ENCODE measurements at places on chromosomes 12 and 14.

GRCh38 chr12:78473136-78473535, 391.4 kb upstream of the SYT1 start:
- no peak for DNase-seq

GRCh38 chr14:55073856-55074255, 22.4 kb downstream of the MAPK1IP1L start:
- no peak for DNase-seq

DNA sequence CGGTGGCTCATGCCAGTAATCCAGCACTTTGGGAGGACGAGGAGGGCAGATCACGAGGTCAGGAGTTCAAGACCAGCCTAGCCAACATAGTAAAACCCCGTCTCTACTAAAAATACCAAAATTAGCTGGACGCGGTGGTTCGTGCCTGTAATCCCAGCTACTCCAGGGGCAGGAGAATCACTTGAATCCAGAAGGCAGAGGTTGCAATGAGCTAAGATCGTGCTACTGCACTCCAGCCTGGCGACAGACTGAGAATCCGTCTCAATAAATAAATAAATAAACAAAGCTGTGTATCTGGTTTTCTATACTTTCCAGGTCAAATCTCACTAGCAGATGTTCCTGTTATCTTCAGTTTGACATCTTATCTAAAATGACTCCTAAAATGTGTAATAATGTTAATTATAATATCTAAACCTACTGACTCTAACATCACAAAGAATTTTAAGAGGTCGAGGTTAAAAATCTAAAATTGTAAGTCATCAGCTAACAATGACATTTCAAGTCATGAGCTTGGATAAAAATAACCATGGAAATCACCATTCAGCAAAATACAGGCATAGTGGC, 2.4 kb upstream of the SRP54 start:
- no peak for DNase-seq

DNA sequence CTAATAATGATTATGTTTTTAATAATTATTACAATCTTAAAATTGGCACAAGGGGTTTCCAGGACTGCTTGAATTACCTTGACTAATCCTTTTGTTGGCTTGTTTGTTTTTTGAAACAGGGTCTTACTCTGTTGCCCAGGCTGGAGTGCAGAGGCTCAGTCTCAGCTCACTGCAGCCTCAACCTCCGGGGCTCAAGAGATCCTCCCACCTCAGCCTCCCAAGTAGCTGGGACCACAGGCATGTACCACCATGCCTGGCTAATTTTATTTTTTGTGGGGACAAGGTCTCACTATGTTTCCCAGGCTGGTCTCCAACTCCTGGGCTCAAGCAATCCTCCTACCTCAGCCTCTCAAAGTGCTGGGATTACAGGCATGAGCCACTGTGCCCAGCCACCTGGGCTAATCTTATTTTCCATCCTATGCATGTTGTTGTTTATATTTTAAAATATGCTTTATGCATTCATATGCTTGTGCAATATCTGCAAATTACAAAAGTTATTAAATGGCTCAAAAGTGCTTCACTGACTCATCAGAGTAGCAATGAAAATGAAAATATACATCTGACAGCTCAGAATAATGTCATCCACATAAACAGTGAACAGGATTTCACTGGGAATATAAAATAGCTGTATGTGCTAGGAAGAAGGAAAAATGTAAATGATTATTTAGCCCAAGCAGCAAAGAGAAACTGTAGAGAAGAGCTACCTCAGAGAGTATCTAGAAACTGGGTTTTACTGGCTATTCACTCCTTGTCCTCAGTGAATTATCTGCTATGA, 24.8 kb upstream of the PLEKHG6 start:
- DNase-seq = no peak

GRCh38 chr14:72443991-72444441, 449.9 kb downstream of the DPF3 start:
- DNase-seq = no peak

All from NCI-H1105 treated with DMSO at 0.1 percent for 48 hours (cell line).